ENCODE measurements at places on chromosomes 2 and 18. TPM values are rescaled to one million over a fixed set of nuclear protein-coding genes. Genes with fewer than 3 reads are reported as not detected.

The FEV gene
- total RNA-seq: not detected

The RFX8 gene
- total RNA-seq: not detected

DNA sequence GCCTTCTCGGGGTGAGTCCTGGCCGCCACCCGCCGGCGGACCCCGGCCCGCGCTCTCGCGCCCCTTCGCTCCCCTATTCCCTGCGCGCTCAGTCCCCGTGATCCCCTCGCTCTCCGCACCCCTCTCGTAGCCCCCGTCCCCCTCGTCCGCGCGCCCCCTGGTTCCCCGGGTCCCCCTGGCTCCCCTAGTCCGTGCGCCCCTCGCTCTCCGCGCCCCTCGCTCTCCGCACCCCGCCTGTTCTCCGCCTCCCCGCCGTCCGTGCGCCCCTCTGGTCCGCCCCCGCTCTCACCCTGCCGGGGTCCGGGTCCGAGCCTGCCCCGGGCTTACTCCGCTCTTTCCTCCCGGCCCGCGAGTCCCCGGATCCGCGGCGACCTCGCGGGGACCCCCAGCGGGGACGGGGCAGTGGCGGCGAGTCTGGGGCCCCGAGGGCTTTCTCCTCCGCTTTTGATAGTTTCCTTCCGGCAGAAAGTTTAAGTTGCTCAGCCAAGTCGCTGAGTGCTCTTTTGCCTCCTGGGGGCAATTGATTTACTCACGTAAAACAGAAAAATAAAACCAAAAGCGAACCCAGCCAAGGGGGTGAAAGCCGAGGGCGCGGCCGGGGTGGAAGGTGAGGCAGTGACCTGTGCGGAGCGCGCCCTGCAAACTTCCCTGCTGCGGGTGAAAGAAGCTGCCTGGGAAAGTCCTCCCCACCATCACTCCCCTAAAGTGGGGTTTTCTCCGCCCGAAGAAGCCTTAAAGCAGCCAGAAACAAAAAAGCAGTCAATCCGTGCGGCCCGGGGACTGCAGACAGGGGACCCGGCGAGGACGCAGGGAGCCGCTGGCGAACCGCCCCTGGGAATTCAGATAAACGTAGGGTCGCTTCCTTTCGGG lies 568 bp downstream of the RAB31 start:
- DNase-seq: peak; percentile 67

DNA sequence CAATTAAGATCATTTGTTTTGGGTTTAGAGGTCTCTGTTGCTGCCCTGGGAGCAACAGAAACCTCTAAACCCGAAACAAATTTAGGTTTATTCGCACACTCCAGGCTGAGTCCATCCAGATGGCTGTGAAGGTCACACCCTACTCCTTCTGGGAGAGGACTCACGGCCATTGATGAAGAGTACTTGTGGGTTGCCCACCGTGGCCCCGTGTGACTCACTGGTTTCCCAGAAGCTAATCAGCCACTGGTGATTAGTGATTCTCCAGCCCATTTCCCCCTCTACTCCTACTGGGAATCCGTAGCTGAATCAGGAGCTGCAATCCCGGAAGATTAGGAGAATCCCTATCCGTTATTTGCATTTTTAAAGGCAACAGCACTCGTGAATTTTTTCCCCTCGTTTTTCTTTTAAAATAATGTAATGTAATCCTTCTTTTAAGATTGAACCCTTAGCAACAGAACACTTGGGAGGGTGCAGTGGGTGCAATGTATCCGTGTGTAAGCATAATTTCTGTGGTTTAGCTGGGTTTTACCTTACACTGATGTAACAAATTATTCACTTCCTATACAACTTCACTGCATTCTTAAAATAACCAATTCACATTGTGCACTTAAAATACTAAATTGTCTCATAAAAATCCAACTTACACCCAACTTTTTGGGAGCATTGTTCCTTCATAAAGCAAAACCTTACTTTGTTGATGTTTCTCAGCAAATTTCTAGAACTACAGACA lies 27.5 kb upstream of the EPAS1 start:
- DNase-seq: no peak

GRCh38 chr2:219289537-219290361 lies 10.6 kb downstream of the DNAJB2 start:
- peak; percentile 77 for DNase-seq

- no peak for DNase-seq
These were observed 21.1 kb downstream of the ARHGAP15 start for GRCh38 chr2:143150287-143150686.

The TOGARAM2 gene
- total RNA-seq: 0.72 TPM

- DNase-seq: no peak
These were observed 38.0 kb upstream of the EPAS1 start for GRCh38 chr2:46258937-46259776.

DNA sequence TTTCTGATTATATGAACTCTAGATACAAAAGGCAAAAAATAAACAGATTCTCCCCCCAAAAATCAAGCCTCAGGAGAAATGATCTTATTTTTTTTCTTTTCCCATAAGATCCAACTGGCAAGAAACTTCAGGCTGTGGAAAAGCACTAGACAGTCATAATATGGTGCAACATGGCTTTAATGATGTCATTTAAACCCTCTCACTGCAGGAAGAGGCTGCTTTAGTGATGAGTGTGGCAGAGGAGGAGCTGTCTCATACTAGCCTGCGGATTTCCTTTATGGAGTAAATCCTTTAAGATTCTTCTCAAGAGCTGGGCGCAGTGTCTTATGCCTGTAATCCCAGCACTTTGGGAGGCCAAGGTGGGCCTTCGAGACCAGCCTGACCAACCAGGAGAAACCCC lies 83.3 kb upstream of the CD28 start:
- no peak for DNase-seq

GRCh38 chr2:96239091-96239490 lies 26.7 kb downstream of the TMEM127 start:
- DNase-seq: no peak
